NCI-H774 (cell line): ENCODE measurements at places on chromosomes 2 and 18.

GRCh38 chr2:74439803-74440377, 1.8 kb downstream of the RTKN start:
- DNase-seq = no peak

DNA sequence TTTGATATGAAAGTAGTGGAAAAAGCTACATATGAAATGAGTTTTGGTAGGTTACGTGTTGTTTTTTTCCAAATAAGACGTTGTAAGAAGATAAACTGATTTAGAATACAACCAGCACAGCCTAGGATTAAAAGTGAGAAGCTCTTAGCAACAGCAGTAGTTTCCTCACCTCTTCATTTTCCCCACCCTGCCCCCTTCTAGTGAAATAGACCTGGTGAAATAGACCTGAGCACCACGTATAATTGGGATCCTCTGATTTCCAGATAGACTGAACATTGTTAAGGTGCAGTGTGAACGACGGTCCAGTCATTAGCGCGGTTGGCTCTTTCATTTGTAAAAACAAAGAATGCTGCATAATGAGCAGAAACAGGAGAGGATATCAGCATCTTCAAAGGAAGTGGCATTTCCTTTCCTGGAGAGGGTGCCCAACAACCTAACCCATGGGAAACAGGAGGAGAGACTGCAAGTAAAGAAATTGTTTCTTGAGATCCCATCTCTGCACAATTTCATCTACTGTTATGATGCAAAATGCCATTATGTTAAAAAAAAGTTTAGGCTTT, 114.3 kb downstream of the FIGN start:
- DNase-seq = no peak

DNA sequence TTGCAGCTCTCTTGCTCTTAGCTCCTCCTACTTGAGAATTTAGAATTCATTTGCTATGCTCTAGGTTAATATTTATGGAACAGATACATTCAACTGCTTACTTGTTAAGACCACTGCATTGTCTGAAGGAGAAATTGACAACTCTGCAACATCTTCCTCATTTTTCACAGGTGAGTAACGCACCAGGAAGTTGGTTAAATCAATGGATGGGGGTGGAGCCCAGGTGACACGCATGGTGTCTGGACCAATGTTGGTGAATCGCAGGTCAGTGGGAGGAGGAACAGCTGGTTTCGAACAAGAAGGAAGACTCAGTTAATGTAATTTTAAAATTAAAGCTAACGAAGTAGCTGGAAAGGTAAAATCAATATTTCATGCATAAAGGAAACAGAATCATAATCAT, 44.3 kb downstream of the FN1 start:
- no peak for DNase-seq

- no peak for DNase-seq
Observed at GRCh38 chr2:54757500-54757899, 34.0 kb downstream of the EML6 start.

DNA sequence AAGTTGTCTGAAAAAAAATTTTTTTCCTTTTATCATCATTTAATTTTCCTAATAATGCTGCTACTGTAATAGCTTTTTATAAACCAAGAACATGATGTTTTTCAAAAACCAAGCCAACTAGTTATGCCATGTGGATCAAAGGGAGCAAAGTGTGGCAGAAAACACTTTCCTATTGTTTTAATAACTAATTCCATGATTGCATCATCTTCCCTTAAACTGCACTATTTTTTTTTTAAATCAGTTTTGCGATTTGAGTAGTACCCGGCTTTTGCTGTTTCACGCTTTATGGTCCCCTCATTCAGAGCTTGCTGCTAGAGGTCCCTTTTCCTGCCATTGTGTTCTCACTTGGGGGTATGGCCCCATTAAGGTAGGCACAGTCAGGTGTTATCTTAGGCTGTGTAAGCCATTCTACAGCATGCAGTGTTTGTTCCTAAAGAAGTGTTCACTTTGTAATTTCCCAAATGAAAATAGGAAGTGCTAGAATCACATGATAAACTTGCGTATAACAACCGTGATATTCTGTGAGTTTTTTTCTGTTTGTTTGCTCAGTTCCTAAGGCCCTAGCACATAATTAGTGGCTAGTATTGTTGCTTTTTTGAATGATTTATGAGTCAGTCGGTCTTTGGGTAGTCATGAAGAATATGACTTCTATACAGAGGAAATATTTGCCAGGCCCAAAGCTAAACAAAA, 225.8 kb downstream of the PTGR3 start:
- peak; percentile 86 for DNase-seq

DNA sequence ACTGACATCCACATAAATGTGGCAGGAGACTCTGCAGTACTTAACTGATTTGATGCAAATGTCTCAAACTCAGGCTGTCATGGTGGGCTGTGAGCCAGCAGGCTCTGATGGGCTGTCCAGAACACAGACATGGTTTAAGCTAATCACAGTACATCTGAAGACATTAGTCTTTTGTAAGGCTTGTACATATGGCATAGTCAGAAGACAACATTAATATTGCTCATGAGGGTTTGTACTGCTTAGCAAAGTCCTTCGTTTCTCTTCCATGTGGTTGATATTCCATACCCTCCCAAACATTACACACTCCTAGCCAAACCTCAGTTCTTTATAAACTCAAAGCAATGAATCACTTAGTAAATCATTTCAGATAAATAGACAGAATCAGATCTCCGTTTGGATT, 330.6 kb downstream of the RND3 start:
- DNase-seq = no peak

- DNase-seq = no peak
Observed at GRCh38 chr2:95382192-95382591, 20.3 kb upstream of the FAHD2A start.

DNA sequence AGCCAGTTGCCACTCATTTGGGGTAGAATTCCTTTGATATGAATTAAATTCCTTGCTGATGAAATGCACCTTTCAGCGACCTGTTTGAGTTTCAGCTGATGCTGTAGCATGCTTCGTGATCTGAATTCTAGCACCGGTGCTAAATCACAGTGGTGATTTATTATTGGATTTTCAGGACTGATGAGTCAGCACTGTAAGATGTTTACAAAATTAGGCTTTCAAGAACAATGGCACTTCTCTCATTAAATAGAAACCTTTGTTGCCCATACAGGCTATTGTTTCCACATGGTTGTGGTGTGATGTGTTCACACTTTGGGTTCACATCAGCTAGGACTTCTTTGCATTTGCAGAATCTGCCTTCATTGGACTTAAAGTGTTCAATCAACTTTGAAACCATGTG, 687.7 kb downstream of the ARHGAP15 start:
- no peak for DNase-seq

DNA sequence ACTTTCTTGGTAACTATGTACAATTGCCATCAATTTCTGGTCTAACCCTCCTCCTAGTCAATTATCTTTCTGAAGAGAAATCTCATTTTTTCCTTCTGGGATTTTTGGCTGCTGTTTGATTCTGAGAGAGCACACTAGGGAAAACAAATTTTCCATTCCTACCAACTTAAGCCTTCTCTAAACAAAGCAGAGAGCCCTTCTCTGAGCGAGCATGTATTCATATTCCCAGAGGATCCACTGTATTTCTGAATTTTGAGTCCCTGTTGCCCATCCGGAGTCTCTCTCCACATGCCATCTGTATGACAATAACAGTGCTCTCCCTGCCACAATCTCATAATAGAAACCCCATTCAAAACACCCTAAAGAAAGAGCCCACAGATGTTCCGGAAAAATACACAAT, 78.5 kb downstream of the MAIP1 start:
- no peak for DNase-seq
